H9 (cell line): ENCODE measurements at places on chromosomes 2 and 18. TPM values are rescaled to one million over a fixed set of nuclear protein-coding genes. Genes with fewer than 3 reads are reported as not detected.

GRCh38 chr2:233830111-233830802 is 24.1 kb downstream of the HJURP start:
- no peak overlapping the region for H3K27ac ChIP-seq
- peaks cover 10% of the 10 kb centered on the region for H3K36me3 ChIP-seq
- no peaks in the 10 kb centered on the region for H3K4me1 ChIP-seq

GRCh38 chr2:216224388-216224787 is 115.2 kb downstream of the XRCC5 start:
- H3K27me3 ChIP-seq, result no peaks in the 10 kb centered on the region
- H3K36me3 ChIP-seq, result no peaks in the 10 kb centered on the region
- H3K27ac ChIP-seq, result no peak overlapping the region
- no peak for DNase-seq
- no peak overlapping the region for H3K4me3 ChIP-seq
- H3K4me1 ChIP-seq, result no peaks in the 10 kb centered on the region

- DNase-seq, result peak; percentile 68
- H3K27me3 ChIP-seq, result no peaks in the 10 kb centered on the region
- no peaks in the 10 kb centered on the region for H3K4me1 ChIP-seq
These were observed 294.2 kb upstream of the SKOR2 start for GRCh38 chr18:47545613-47546012.

DNA sequence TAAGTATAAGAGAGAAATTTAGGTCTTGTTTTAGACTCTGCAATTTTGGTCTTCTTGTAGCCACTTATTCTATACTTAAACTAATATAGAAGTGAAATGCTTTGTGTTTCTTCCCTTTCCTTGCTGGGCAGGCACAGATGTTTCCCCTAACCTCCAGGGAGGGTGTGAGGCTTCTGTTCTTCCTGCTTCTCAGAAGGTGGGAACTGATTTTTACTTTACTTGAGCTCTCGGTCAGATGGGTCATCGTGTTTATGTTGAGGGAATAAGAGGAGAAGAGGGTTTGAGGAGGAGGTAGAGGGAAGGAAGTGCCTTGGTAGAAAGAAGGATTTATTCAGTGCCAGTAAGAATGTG is 92.5 kb upstream of the CXCR4 start:
- no peaks in the 10 kb centered on the region; the same call in 1 of the 2 replicates for H3K27me3 ChIP-seq
- H3K4me1 ChIP-seq, result no peaks in the 10 kb centered on the region
- no peak for DNase-seq
- H3K36me3 ChIP-seq, result no peaks in the 10 kb centered on the region

The GAL3ST2 gene
- total RNA-seq, result 0.33 and 0.37 TPM in 2 replicates

The HOXD4 gene
- total RNA-seq, result not detected in 2 replicates

DNA sequence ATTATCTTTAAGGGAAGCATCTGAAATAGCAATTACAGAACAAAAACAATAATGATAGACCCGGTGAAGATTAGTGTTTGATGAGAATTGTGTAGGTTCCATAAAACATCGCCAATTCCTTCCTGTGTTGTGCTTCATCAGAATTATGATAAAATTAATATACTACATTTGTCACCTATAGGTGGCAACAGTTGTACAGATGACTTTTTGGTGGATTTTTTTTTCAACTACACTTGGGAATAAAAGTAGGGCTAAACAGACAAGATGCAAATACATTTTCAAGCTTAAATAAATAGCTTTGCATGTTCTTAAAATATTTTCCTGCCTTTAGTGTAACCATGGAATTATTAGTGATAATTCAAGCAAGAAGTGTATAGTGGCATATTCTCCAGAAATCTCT is 7.0 kb upstream of the LYPD1 start:
- H3K36me3 ChIP-seq, result no peaks in the 10 kb centered on the region
- H3K4me3 ChIP-seq, result no peak overlapping the region
- H3K27me3 ChIP-seq, result no peaks in the 10 kb centered on the region; the same call in 1 of the 2 replicates
- no peak for DNase-seq

- peak overlapping the region; percentile 57; the same call in 2 of the 3 replicates for H3K4me3 ChIP-seq
- H3K27ac ChIP-seq, result no peak overlapping the region
- H3K4me1 ChIP-seq, result no peaks in the 10 kb centered on the region
- H3K36me3 ChIP-seq, result peaks cover 23% of the 10 kb centered on the region
These were observed 9.2 kb downstream of the PTMA start for GRCh38 chr2:231717281-231718171.

The MALL gene
- total RNA-seq, result 5.0 and 5.5 TPM in 2 replicates

DNA sequence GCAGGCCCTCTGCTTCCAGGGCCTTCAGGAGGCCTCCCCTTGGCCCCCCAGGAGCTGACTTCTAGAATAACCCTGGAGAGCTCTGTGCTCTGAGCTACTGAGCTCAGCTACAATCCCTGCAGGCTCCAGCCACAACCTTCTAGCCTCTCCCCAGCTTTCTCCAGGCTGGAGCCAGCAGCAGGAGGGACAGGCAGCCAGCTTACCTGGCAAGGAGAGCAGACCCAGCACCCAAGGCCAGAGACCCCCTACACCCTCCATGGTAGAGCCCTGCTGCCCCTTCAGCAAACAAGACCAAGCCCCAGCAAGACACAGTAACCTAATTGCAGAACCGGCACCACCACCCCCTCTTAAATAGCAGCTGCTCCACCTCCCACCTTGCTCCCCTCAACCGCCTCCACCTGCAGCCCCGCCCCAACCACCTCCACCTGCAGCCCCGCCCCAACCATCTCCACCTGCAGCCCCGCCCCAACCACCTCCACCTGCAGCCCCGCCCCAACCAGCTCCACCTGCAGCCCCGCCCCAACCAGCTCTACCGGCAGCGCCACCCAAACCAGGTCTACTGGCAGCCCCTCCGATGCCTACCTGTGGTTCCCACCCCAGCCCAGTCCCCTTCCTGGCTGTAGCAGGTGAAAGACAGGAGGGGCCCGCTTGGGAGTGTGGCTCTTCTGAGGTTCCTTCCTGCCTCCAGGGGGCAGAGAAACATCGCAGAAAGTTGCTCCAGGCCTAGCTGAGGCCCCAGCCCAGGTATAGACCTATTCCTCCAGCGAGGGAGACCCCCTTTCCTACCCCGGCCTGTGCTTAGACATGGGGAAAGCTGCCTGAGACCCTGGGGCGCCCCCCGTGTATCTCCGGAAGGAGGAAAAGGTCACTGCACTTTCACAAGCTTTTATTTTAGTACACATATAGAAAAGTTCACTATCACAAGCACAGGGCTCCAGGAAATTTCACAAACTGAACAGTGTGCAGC is at the start of gene ASTL:
Gene ASTL (minus strand): TSS at position 324 of the 967 bp plus-strand sequence. CDS start 66 bp downstream, at position 258.
- peaks cover 7% of the 10 kb centered on the region for H3K36me3 ChIP-seq
- no peak within 1 kb of the TSS for H3K27ac ChIP-seq
- H3K4me1 ChIP-seq, result no peaks in the 10 kb centered on the region
- H3K27me3 ChIP-seq, result no peaks in the 10 kb centered on the region
- H3K4me3 ChIP-seq, result no peak within 1 kb of the TSS; the same call in 2 of the 3 replicates
- peak; percentile 98 for DNase-seq

GRCh38 chr2:189179570-189179950 is at the start of gene COL5A2:
COL5A2 (minus strand) TSS chr2:189179761; CDS start chr2:189179604, 157 bp downstream.
- H3K36me3 ChIP-seq, result no peaks in the 10 kb centered on the region
- peak within 1 kb of the TSS; percentile 14 for H3K27ac ChIP-seq
- H3K27me3 ChIP-seq, result no peaks in the 10 kb centered on the region

GRCh38 chr2:99827296-99827999 is 314.9 kb downstream of the AFF3 start:
- H3K27ac ChIP-seq, result no peak overlapping the region
- DNase-seq, result no peak
- H3K27me3 ChIP-seq, result no peaks in the 10 kb centered on the region
- H3K36me3 ChIP-seq, result no peaks in the 10 kb centered on the region
- H3K4me3 ChIP-seq, result no peak overlapping the region

The ZNF397 gene
- 35.3 TPM in 2 replicates for total RNA-seq

The DSG1 gene
- total RNA-seq, result not detected in 2 replicates

GRCh38 chr2:150052457-150052856 is 435.0 kb downstream of the RND3 start:
- H3K27ac ChIP-seq, result no peak overlapping the region
- no peak overlapping the region for H3K4me3 ChIP-seq
- peaks cover 2% of the 10 kb centered on the region; the same call in 1 of the 2 replicates for H3K27me3 ChIP-seq
- H3K4me1 ChIP-seq, result no peaks in the 10 kb centered on the region; the same call in 1 of the 2 replicates
- no peaks in the 10 kb centered on the region for H3K36me3 ChIP-seq

DNA sequence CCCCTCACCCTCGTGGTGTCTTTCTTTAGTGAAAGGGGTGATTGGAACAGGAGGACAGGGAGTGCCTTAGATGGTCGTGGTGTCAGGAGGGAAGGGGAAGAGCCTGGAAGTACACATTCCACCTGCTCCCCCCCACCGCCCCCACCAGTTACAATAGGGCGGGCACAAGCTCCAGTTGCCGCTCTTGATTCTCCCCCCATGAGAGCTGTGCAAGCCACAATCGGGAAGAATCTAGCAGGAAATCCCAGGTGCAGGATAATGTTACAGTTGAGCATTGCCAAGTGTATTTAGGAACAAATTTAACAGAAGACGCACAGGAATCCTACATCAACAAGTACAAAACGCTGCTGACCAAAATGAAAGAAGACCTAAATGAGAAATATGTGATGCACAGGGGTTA is 73.6 kb downstream of the ASAP2 start:
- H3K27me3 ChIP-seq, result no peaks in the 10 kb centered on the region
- H3K4me1 ChIP-seq, result peaks cover 4% of the 10 kb centered on the region; the same call in 1 of the 2 replicates
- DNase-seq, result no peak
- no peak overlapping the region for H3K4me3 ChIP-seq
- no peak overlapping the region for H3K27ac ChIP-seq
- H3K36me3 ChIP-seq, result 0 out of 2 replicates have a peak, but pooled peaks cover 8% of the 10 kb centered on the region

DNA sequence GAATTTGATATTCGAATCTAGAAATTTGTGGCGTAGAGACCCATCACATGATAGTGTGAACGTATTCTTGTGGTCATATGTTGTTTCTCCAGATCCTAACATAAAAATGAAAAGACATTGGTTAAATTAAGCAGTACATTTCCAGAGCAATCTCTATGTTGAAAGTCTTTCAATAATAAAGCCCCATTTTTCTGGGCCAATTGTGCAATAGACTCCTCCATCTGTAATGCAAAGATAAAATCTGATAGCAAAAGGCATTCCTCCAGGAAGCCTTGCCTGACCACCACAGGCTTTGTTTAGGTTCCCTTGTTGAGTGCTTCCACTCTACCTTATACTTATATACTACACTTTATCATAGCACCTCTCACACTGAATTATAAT is 31.3 kb downstream of the APOB start:
- H3K27me3 ChIP-seq, result no peaks in the 10 kb centered on the region
- no peaks in the 10 kb centered on the region for H3K4me1 ChIP-seq
- H3K27ac ChIP-seq, result no peak overlapping the region
- DNase-seq, result no peak

DNA sequence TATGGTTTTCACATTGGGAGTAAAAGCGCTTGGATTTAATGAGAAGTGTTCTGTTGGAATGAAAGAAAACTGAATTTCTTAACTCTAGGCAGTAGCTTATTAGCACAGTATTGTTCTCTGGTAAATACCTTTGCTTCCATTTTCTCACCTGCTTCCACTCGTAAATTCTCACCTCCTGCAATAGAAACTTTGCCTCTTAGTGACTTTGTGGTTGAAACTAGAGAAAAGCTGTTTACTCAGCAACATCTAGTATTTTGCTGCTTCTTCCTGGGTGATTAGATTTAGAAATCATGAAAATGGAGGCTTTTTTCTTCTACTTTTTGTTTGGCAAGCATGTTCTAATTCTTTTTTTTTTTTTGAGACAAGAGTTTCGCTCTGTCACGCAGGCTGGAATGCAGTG is 385.4 kb downstream of the SPAG16 start:
- no peak overlapping the region for H3K27ac ChIP-seq
- no peaks in the 10 kb centered on the region for H3K4me1 ChIP-seq
- H3K36me3 ChIP-seq, result peaks cover 2% of the 10 kb centered on the region; the same call in 1 of the 2 replicates

DNA sequence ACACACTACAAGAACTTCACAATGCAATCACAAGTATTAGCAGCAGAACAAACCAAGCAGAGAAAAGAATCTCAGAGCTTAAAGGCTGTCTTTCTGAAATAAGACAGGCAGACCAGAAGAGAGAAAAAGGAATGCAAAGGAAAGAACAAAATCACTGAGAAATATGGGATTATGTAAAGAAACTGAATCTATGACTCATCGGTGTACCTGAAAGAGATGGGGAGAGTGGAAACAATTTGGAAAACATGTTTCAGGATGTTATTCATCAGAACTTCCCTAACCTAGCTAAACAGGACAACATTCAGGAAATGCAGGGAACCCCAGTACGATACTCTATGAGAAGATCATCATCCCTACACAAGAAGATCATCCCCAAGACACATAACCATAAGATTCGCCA is 499.0 kb upstream of the CHAC2 start:
- DNase-seq, result no peak
- H3K4me1 ChIP-seq, result no peaks in the 10 kb centered on the region
- H3K36me3 ChIP-seq, result no peaks in the 10 kb centered on the region
- no peaks in the 10 kb centered on the region for H3K27me3 ChIP-seq

DNA sequence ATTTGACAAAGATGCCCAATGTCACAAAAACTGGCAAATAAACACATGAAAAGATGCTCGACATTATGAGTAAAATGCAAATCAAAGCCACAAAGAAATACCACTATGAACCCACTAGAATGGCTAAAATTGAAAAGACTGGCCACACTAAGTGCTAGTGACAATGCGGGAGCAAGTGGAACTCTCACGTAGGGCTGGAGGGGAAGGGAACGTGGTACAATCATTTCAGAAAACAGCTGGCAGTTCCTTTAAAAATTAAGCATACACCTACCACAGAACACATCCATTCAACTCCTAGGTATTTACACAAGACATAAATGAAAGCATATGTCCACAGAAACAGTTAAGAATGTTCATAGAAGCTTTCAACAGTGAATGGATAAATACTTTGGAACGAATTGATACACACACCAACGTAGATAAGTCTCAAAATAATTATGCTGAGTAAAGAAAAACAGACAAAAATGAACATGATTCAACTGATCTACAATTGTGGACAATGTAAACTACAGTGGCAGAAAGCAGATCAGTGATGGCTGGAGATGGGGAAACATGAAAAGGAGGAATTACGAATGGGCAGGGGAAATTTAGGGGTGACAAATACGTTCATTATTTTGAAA is 71.7 kb downstream of the MYOM1 start:
- DNase-seq, result no peak
- no peaks in the 10 kb centered on the region for H3K27me3 ChIP-seq
- H3K27ac ChIP-seq, result no peak overlapping the region
- no peaks in the 10 kb centered on the region for H3K4me1 ChIP-seq
- peaks cover 5% of the 10 kb centered on the region for H3K36me3 ChIP-seq

The CKAP2L gene
- 18.8 and 23.3 TPM in 2 replicates for total RNA-seq

DNA sequence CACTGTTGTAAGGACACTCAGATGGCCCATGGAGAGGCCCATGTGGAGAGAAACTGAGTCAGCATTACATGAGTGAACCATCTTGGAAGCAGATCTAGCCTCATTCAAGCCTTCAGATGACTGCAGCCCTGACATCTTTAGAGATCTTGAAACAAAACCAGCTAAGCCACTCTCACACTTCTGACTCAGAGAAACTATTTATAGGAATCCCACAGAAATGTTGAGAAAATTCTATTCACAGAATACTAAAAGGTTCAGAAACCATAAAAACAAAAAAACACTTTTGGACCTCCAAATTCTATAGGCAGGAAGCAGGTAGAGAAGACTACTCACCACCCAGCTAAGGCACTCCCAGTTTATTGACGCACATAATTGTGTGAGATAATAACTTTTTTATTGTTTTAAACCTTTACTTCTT is 8.7 kb downstream of the TMEM169 start:
- no peak overlapping the region for H3K4me3 ChIP-seq
- no peak overlapping the region for H3K27ac ChIP-seq
- DNase-seq, result no peak
- no peaks in the 10 kb centered on the region for H3K4me1 ChIP-seq
- no peaks in the 10 kb centered on the region for H3K27me3 ChIP-seq

- peak overlapping the region; percentile 39; the same call in 2 of the 3 replicates for H3K4me3 ChIP-seq
- no peak overlapping the region for H3K27ac ChIP-seq
- H3K27me3 ChIP-seq, result no peaks in the 10 kb centered on the region
These were observed 32.2 kb upstream of the TRIB2 start for GRCh38 chr2:12684471-12684936.
